ENCODE measurements at places on chromosomes 2 and 18.

DNA sequence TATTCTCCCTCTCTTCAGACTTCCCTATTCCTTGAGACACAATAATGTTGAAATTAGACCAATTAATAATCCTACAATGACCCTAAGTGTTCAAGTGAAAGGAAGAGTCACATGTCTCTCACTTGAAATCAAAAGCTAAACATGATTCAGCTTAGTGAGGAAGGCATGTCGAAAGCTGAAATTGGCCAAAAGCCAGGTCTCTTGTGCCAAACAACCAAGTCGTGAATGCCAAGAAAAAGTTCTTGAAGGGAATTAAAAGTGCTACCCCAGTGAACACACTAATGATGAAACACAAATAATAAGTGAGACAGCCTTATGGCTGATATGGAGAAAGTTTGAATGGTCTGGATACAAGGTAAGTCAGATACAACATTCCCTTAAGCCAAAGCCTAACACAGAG is 115.4 kb downstream of the PXDN start:
- DNase-seq: no peak

- no peak for DNase-seq
Measured at GRCh38 chr2:70767079-70767698, 811 bp downstream of the ADD2 start.

DNA sequence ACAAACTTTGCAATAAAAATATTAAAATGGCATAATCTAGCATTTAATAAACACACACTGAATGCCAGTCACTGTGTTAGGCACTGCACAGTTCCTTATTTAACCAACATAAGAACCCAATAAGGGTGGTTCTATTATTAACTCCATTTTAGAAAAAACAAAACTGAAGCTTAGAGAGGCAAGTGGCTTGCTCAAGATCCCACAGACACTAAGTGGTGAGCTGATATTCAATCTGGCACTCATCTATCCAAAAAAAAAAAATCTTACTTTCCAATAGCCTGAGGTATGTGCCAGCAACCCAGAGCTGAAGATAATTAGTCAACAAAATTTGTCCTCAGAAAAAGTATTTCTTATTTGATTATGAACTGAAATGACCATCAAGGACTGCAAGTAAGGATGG is 799 bp downstream of the CYTIP start:
- no peak for DNase-seq

GRCh38 chr2:165833156-165833555 is 39.1 kb upstream of the GALNT3 start:
- no peak for DNase-seq

DNA sequence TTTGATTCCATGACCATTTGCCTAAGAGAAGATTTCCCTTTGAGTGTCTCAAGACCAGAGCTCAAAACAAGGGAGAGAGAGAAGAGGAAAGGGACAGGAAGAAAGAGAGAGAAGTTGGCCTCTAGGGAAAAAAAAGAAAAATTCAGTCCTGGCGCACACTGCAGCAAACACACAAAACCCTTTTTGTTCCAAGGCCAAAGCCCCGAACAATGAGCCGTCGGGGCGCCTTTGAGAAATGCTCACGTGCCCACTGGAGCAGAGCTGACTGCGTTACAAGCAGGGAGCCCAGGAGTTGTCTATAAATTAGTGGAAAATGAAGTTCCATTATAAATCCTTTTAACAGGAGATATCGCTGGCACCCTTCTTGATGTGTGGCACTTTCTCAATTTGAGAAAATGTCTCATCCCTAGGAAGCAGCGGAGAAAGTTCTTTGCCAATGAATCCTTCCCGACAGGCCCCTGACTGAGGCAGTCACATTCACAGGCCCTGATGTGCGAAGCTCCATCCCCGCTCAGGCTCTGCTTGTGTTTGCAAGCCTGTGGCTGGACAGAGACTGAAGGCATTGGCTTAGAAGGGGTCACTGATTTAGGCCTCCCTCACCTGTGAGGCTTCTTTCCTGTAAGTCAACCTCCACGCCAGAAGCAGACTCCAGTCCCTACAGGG is 32.1 kb upstream of the NCKAP5 start:
- no peak for DNase-seq
